ENCODE measurements at places on chromosomes 6 and 20.

- DNase-seq: no peak
Observed at GRCh38 chr20:1998193-1998520, 4.3 kb upstream of the PDYN start.

- DNase-seq: no peak
Observed at GRCh38 chr20:26135325-26136110, 438.9 kb upstream of the ZNF337 start.

GRCh38 chr6:166624275-166624674 lies 2.8 kb downstream of the RPS6KA2 start:
- DNase-seq: no peak

GRCh38 chr6:147078106-147078505 lies 126.1 kb upstream of the STXBP5 start:
- DNase-seq: no peak

DNA sequence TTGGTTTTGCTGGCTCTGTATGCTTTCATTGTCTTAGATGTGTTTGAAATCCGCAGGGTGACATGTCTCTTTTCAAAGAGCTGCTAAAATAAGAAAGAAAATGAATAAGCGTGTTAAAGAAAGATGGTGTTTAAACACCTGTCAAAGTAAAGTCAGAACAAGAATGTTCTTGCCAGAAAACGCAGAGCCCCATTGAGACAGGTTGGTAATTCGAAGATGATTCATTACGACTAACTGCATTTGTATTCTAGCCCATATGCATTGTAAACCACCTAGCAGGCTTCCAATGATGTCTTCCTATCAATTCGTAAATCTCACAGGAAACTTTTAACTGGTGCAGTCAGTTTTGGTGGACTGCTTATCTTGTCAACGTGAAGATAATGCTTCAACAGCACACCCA lies 16.8 kb downstream of the PHACTR2 start:
- DNase-seq: no peak

- no peak for DNase-seq
Observed at GRCh38 chr20:53510262-53510661, 83.4 kb downstream of the ZNF217 start.

DNA sequence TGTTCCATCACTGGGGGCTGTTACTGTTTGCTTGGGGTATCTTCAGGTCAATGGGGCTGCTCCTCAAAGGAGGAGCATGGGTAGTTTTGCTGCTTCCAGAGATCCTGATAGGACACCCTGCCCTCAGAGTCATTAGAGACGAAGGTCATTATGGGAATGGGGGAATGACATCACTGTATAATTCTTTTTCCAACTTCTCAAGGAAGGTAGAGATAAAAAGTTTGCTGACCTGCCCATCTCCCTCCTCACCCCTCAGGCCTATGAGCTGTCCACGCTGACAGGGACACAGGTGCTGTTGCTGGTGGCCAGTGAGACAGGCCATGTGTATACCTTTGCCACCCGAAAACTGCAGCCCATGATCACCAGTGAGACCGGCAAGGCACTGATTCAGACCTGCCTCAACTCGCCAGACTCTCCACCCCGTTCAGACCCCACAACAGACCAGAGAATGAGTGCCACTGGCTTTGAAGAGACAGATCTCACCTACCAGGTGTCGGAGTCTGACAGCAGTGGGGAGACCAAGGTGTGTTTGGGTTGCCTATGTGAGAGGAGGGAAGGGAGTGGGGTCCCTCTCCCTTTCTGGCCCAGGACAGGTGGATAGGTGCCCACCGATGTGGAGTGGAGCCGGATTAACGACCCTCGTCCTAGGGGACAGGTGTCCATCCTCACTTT lies 2.7 kb downstream of the SRF start:
- DNase-seq: no peak

GRCh38 chr6:16985513-16986284 lies 116.2 kb upstream of the STMND1 start:
- no peak for DNase-seq

DNA sequence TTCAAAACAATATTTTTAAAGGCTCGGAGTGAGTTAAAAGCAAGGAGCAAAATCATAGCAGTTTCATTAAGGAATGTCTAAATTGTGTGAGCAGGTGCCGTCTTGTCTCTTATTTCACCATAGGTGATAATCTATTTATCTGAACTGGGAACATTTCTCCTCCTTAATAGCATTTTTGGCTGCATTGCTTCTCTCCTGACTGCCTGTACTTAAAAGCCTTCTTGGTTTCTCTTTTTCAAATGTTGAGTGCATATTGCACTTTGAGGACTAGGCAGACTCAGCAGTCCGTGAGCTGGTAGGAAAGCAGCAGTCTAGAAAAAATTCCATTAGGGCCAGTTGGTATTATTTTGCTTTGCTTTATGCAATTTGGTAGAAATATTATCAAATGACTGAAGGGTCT lies 645.9 kb downstream of the GRIK2 start:
- no peak for DNase-seq

GRCh38 chr6:158480989-158481388 lies 78.9 kb upstream of the TMEM181 start:
- no peak for DNase-seq

- no peak for DNase-seq
Observed at GRCh38 chr6:44787254-44787834, 399.8 kb downstream of the CDC5L start.

GRCh38 chr6:4135665-4136353 lies 434 bp upstream of the ECI2 start:
- peak; percentile 90 for DNase-seq

DNA sequence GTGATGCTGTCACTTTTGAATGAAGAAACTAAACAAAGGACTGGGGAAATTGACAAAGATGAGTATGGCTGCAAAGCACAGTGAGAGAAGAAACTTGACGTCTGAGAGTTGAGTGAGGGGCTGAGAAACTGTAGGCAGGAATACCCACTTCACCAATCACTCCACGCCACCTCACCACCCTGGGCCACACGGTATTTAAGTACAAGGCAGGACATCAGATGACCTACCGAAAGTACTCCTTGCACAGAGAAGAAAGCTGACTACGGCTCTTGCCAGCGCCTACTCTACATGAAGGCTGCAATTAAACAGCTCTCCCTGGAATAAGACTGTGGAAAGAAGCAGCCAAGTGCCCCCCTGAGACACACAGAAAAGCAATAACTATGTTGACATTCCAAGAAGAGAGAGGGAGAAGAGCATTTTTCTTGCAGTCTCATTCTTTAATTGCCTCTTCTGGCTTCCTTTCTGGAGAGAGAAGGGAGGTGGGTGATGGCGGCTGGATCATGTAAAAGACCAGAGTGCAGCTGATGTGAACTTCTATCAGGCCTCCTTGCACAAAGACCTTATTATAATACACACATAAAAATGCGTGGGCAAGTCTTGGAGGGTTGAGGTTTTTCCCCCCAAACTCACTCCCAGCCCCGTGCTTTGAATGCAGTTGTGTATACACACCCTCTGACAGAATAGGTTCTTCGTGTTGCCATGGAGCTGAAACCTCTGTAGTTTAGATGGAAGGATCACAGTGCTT lies 44.6 kb downstream of the HIVEP2 start:
- no peak for DNase-seq

- DNase-seq: no peak
Observed at GRCh38 chr6:84258866-84259265, 31.4 kb upstream of the CEP162 start.

DNA sequence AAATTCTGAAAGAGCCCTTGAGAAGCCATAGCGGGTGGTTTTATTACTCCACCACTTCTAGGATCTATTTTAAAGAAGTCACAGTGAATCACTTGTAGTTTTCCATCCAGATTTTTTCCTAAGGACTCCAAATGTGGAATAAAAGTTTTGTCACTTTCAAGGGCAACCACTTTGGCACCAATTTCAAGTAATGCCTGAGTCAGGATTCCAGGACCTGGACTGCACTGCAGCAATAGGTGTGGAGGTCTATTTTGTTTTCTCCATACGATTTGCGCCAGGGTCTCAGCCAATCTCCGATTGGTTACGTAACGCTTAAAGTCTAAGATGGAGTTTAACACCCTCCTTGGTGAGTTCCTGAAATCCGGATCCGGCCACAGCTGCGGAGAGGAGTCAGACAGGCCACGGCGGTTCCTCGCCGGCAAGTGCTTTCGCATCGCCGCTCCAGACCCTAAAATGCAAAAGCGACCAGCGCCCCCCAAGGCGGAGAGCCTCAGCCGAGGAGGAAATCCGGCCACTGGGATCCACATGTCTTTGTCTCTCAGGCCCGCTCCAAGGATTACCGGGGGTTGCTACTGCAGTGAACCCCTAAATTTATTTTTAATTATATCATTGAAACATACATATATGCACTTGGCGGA lies 18.6 kb upstream of the PPP1R3G start:
- DNase-seq: no peak

GRCh38 chr6:34049395-34050342 lies 96.2 kb downstream of the GRM4 start:
- DNase-seq: no peak

- no peak for DNase-seq
Observed at GRCh38 chr20:41268917-41269652, 48.4 kb downstream of the ZHX3 start.

- peak; percentile 87 for DNase-seq
Observed at GRCh38 chr20:3173610-3174441, 477 bp upstream of the LZTS3 start.

GRCh38 chr6:2970753-2971419 lies 481 bp downstream of the SERPINB6 start:
- DNase-seq: peak; percentile 28

GRCh38 chr6:152723398-152723797 lies 25.7 kb downstream of the MYCT1 start:
- no peak for DNase-seq

DNA sequence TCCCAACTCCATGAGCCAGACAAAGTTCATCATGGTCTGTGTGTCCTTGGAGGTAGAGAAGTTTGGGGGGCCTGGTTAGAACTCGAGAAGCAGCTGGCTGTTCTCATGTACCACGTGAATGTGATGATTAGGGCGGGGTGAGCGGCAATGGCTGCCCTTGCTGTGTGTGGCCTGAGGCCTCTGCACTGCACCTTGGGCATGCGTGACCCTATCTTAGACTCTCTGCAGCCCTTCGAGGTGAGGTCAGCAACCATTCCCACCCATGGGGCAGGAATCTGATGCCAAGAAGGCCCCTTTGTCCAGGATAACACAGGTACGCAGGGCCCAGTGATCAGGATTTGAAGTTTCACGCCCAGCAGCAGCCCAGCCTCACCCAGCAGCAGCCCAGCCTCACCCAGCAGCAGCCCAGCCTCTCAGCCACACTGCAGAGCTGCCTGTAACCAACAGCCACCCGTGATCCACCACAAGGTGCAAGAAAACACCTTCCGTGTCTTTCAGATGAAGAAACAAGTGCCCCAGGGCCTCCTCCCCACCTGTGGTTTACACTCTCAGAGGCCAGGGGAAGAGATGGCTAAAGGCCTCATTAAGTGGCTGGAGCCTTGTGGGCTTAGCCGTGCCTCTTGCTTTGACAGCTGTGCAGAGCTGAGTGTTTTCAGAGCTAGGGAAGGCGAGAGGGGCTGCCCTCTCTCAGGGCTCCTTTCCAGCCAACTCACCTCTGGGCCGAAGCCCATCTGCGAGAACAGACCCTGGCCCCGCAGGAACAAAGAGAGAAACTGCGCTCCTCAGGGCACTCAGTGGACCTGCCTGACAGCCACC lies 195.2 kb upstream of the CDH4 start:
- no peak for DNase-seq

DNA sequence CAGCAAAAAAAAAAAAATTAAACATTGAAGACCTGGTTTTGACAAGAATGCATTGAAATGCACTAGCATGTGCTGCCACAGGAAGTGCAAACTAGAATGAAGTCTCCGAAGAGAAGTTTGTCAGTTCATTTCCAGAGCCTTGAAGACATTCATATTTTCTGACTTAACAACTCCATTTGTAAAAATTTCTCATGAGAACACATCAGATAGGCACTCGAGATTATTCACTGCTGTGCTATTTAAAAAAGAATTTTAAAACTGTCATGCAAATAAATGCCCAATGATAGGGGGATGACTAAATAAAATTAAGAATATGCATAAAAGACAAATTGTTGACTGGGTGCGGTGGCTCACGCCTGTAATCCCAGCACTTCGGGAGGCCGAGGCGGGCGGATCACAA lies 394.6 kb upstream of the JARID2 start:
- DNase-seq: no peak

GRCh38 chr6:76684875-76685274 lies 612.4 kb upstream of the IMPG1 start:
- no peak for DNase-seq

GRCh38 chr20:63333241-63333836 lies 27.8 kb downstream of the CHRNA4 start:
- no peak for DNase-seq

- DNase-seq: no peak
Observed at GRCh38 chr6:55869674-55870073, 5.7 kb downstream of the BMP5 start.

- DNase-seq: no peak
Observed at GRCh38 chr6:159969921-159970320, 1.0 kb downstream of the IGF2R start.

- no peak for DNase-seq
Observed at GRCh38 chr6:39905640-39905975, 28.7 kb downstream of the MOCS1 start.

GRCh38 chr20:36726168-36726567 lies 19.7 kb downstream of the NDRG3 start:
- no peak for DNase-seq

DNA sequence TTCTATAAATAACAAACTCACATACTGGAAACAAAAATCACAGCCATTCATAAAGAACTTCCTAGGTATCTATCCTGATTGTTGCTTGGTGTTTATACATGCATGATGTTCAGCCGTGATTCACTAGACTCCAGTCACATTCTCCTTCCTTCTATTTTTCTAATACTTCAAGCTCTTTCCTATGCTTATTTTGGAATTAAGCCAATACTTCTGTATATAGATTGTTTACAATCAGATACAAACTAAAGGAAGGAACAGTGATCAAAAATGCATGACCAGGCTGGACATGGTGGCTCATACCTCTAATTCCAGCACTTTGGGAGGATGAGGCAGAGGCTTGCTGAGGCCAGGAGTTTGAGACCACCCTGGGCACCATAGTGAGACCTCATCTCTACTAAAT lies 377.5 kb upstream of the IRAK1BP1 start:
- DNase-seq: no peak

DNA sequence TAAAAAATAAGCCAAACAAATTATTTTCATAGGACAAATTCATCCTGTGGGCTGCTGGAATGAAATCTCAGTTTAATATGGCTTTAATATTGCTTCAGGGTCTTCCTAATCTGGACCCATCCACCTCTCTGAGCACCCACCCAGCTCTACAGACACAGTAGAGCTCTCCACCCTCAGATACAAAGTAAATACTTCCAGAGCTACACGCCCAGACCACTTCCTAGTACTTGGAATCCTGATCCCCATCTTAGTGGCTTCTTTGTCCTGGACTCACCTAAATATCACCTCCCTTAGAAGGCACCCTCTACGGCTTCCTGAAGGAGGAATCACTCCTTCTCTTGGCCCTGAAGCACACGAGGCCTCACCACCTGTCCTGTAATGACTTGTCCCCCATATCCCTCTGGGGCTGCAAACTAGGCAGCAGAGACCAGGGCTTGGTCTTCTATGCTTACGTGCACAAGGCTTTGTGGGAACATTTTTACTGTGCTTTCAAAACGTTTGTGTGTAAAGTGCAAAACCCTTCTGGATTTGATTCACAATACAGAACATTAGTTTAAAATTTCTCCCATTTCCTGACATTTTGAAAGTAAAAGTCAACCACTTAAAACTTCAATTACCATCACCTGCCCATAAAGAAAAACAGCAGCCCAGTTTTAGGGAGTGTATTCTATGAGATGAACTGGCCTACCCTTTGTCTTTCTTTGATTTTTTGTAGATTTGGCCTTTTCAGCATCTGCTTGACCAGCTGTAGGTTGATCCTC lies 2.4 kb downstream of the CTCFL start:
- DNase-seq: no peak

GRCh38 chr6:37559501-37559900 lies 59.8 kb upstream of the CCDC167 start:
- DNase-seq: no peak

GRCh38 chr20:56595746-56596475 lies 33.2 kb upstream of the TFAP2C start:
- no peak for DNase-seq

Data from stimulated activated CD8-positive, alpha-beta memory T cell treated with anti-CD3 and anti-CD28 coated beads, Interleukin-2, amount 100 ng/mL, for 1 hour (primary cell).